Hepatocyte (in vitro differentiated cells): ENCODE measurements at places on chromosomes 6 and 20.
A peak's percentile ranks its signal among the peaks of the same experiment; 100 is the strongest.

DNA sequence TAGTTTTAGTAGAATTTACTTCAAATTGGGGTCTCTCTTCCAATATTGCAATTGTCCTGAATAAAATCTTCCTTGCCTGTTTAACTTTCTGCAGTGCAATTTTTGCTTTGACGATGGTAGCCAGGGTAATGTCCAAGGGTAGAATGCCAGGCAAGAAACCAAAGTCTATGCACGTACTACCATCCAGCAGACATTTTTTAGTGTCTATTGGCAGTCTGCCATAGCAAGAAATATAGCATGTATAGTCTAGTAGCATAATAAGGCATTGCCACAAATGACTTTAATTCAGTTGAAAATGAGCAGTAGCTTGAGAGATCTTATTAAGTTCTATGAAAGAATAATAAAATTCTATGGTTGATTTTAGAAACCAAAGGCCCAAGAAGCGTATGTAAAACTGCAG lies 62.3 kb upstream of the KCNQ5 start:
- H3K36me3 ChIP-seq, result no peaks in the 10 kb centered on the region
- no peaks in the 10 kb centered on the region for H3K27me3 ChIP-seq
- H3K4me1 ChIP-seq, result no peaks in the 10 kb centered on the region

- H3K27me3 ChIP-seq, result no peaks in the 10 kb centered on the region
- no peak overlapping the region for H3K4me3 ChIP-seq
- H3K4me1 ChIP-seq, result no peaks in the 10 kb centered on the region
- H3K36me3 ChIP-seq, result no peaks in the 10 kb centered on the region
- no peak overlapping the region for H3K27ac ChIP-seq
These were observed 28.1 kb upstream of the PNPLA1 start for GRCh38 chr6:36241728-36242127.

DNA sequence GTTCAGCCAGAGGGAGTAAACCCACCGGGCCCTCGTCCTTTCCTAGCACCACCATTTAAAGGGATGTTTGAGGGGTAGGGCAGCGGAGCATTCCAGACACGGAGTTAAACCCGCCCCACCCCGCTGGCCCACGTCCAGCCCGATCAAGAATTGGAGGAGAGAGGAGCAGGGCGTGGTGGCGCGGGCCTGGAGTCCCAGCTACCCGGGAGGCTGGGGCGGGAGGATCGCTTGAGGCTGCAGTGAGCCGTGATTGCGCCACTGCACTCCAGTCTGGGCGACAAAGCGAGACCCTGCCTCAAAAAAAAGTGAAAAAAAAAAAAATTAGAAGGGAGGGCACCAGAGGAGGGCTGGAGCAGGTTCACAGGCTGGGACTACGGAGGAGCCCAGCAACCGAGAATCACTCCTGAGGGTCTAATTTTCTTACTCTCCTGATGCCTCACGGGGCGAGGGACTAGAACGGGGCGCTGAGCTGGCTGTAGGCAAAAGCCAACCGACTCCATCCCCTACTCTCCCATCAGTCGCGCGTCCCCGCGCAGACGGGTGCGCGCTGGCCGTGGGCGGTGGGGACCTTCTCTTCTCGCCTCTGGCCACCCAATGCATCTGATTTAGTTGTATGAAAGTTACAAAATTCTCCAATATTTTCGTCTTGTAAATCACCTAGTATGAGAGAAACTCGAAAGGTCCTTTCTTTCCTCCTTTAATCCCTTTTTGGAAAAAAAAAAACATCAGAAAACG lies 6.1 kb upstream of the HSPA1B start:
- H3K27me3 ChIP-seq, result no peaks in the 10 kb centered on the region
- DNase-seq, result peak; percentile 74

- no peak overlapping the region for H3K27ac ChIP-seq
- no peaks in the 10 kb centered on the region for H3K36me3 ChIP-seq
- H3K4me1 ChIP-seq, result no peaks in the 10 kb centered on the region
These were observed 63.3 kb upstream of the PRDM1 start for GRCh38 chr6:106022801-106023200.

GRCh38 chr20:48489046-48489463 lies 338.7 kb downstream of the PREX1 start:
- no peaks in the 10 kb centered on the region for H3K27me3 ChIP-seq
- H3K36me3 ChIP-seq, result no peaks in the 10 kb centered on the region
- H3K4me1 ChIP-seq, result peaks cover 10% of the 10 kb centered on the region
- DNase-seq, result no peak
- no peak overlapping the region for H3K4me3 ChIP-seq
- H3K27ac ChIP-seq, result no peak overlapping the region

GRCh38 chr6:168671863-168672546 lies 231.0 kb downstream of the SMOC2 start:
- H3K4me1 ChIP-seq, result no peaks in the 10 kb centered on the region
- H3K36me3 ChIP-seq, result no peaks in the 10 kb centered on the region
- H3K27me3 ChIP-seq, result peaks cover 3% of the 10 kb centered on the region
- DNase-seq, result peak; percentile 30
- no peak overlapping the region for H3K4me3 ChIP-seq

- no peaks in the 10 kb centered on the region for H3K27me3 ChIP-seq
- no peak overlapping the region for H3K4me3 ChIP-seq
These were observed 60.6 kb upstream of the RIN2 start for GRCh38 chr20:19697415-19697814.
